ENCODE measurements at places on chromosomes 16 and 17.

GRCh38 chr16:81996664-81997509 is 14.4 kb downstream of the SDR42E1 start:
- DNase-seq, result no peak

GRCh38 chr16:70649300-70649699 is 2.9 kb downstream of the IL34 start:
- DNase-seq, result no peak

- no peak for DNase-seq
Observed at GRCh38 chr17:5832886-5833285, 237.3 kb upstream of the WSCD1 start.

DNA sequence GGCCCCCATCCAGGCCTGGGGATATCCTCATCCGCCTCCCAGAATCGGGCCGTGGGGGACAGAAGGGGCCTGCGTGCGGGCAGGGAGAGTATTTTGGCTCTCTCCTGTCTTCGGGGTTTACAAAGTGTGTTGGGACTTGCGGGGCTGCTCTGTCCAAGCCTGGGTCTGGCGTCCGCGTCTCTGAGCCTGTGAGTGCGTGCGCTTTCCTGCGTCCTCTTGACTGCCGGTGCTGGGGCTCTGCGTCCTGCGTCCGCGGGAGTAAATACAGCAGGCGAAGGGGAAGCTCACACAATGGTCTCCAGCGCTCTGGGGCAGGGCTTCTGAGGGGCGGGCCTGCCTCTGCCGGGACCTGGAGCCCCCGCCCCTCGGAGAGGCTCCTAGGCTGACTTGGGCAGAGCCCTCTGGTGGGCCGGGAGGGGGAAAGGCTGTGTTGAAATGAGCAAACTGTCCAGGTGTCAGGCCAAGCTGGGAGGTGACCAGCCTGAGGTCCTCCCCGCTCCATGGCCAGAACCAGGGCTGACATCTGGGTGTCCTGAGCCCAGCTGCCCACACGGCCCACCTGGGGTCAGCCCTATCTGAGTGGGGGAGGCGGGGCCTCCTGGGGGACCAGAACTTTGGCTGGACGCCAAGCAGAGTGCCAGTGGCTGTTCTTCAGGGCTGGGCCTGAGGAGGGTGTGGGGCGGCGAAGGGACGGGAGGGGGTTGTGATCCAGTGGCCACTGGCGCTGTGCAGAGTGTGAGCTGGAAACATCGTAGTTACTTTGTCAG is 233.6 kb downstream of the SEC14L1 start:
- peak; percentile 78 for DNase-seq

GRCh38 chr17:82745524-82745923 is 6.3 kb upstream of the TBCD start:
- DNase-seq, result no peak
